Activated B cell treated with CpG ODN at 0.5 μM for 24 hours (primary cell): ENCODE measurements at places on chromosomes 12 and 14. TPM values are rescaled to one million over a fixed set of nuclear protein-coding genes. Genes with fewer than 3 reads are reported as not detected.

DNA sequence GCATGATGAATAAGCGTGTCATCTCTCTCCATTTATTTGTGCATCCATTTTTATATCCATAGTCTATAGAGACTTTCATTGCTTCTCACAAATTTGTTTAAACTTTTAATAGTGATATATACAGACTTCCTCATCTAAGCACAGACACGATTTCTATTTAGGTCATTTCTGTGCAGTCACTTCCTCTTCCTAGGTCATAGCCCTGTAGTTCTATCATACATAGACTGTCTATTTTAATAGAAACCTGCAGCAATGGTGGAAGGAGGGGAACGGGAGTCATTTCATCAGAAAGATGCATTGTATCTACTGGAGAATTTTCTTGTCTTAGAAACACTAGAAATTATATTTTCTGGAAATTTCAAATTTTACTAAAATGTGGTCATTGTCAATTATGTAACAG lies 133.4 kb upstream of the FGD4 start:
- DNase-seq, result no peak

DNA sequence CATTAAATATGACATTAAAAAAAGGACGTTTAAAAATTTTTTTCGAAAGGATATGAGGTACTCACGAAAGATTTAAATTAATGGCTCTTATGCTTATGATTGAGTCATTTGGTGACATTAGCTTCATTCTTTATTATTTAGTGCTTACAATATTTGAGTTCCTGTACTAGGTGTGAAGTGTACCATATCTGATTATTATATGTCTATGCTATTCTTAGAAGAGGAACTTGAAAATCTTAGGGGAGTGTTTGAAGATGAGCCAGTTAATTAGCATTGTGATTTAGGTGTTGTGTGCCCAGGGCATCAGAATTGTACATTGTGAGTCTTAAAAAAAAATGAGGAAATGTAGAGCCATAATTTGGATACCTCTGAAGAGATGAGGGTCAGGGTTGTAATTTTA lies 118.6 kb downstream of the FUT8 start:
- DNase-seq, result no peak

The ATN1 gene
- total RNA-seq, result 42.8 and 50.9 TPM in 2 replicates

- no peak for DNase-seq
Observed at GRCh38 chr12:39239490-39240486, 203.1 kb downstream of the KIF21A start.

The UBE3B gene
- 35.4 and 36.9 TPM in 2 replicates for total RNA-seq

DNA sequence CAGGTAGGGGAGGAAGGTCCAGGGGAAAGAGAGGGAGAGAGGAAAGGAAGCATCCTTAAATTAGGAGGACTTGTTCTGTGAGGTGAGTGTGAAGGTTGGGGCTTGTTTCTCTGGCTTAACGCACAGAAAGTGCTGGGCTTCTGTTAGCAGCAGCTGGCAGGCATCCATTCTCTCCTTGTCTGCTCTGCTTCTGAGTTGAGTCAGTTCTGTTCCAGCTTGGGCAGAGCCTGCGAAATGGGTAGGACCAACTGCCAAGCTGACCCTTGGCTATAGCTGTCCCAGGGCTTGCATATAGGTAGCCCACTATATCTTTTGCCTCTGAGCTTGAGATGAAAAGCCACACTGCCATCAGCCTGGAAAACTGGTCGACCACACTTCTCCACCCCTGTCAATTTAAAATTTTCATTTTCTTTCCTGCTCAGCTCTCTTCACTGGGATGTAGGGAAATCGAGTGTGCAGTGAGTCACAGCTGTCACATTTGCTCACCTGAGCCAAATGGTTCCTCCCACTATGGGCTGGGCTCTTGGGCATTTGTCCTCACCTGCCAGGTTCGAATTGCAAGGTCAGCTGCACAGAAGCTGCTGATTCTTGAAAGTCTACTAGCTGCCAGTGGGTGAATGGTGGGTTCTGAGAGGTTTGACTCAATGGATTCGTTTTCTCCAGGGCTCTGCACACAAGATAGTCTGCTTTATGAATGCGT lies 256.4 kb upstream of the PWP1 start:
- DNase-seq, result no peak

DNA sequence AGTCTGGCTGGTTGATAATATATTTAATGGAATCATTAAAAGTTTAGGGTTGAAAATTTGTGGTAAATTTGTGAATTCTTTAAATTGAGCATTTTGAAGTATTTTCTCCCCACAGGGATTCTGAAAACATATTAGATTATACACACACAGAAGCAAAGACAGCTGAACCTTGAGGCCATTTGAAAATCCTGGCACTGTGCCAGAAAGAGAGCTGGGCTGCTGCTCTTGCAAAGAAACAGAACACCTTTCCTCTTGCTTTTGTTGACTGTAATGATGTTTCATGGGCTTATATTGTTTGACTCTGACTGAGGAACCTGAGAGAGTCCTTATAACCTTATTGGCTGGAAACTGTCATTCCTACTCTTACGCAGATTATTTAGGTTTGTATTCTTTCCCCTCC lies 4.8 kb downstream of the RNF34 start:
- DNase-seq, result no peak

GRCh38 chr12:111034083-111034885 lies 113.9 kb upstream of the MYL2 start:
- DNase-seq, result no peak

The SLC16A7 gene
- total RNA-seq, result 20.4 and 22.4 TPM in 2 replicates

GRCh38 chr12:62873116-62873825 lies 61.7 kb downstream of the PPM1H start:
- no peak for DNase-seq

DNA sequence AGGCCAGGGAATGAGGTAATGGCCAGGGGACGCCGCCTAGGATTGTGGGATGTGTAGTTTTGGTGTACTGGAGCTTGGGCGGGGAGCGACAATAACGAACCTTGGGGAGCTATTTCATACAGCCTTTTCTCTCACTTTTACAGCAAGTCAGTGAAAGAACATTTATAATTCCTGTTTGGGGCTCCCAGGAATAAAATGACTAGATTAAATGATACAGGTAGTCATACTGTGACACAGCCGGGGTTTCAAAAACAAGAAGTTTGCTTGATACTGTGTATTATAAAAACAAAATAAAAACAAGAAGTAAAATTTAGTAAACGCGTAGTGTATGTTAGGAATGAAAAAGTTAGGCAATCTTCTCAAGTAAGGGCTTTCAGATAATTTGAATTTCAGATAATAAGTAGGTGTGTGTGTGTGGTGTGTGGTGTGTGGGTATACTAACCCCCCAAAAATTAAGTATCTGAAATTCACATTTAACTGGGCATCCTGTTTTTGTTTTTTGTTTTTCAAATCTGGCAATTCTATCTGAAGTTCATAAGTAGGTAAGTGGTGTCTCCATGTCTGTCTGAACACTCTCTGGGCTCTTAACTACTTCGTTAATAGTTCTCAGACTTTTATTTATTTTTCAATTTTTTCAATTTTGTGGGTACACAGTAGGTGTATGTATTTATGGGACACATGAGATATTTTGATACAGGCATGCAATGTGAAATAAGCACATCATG lies 458 bp upstream of the DCTN2 start:
- DNase-seq, result no peak

- no peak for DNase-seq
Observed at GRCh38 chr12:18277196-18277595, 15.9 kb downstream of the PIK3C2G start.

- no peak for DNase-seq
Observed at GRCh38 chr14:37550511-37550910, 44.5 kb downstream of the FOXA1 start.

The NFE2 gene
- total RNA-seq, result not detected in 2 replicates

DNA sequence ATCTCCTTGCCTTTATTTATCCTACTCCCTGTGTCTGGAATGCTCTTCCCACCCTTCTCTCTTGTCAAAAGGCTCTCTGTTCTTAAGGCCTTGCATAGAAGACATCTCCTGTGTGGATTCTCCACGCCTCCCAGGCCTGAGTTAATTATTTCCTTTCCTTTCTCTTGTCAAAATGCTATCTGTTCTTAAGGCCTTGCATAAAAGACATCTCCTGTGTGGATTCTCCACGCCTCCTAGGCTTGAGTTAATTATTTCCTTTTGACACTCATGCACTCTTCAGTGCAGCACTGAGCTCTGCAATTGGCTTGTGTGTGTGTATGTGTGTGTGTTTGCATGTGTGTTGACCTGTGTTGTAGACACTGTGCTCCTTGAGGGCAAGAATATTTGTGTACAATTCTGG lies 52.1 kb upstream of the DCD start:
- DNase-seq, result no peak

- DNase-seq, result peak; percentile 52
Observed at GRCh38 chr12:124994437-124994975, 1.1 kb downstream of the BRI3BP start.

The INSM2 gene
- total RNA-seq, result not detected in 2 replicates

The SLC35E3 gene
- total RNA-seq, result 7.8 and 9.5 TPM in 2 replicates

DNA sequence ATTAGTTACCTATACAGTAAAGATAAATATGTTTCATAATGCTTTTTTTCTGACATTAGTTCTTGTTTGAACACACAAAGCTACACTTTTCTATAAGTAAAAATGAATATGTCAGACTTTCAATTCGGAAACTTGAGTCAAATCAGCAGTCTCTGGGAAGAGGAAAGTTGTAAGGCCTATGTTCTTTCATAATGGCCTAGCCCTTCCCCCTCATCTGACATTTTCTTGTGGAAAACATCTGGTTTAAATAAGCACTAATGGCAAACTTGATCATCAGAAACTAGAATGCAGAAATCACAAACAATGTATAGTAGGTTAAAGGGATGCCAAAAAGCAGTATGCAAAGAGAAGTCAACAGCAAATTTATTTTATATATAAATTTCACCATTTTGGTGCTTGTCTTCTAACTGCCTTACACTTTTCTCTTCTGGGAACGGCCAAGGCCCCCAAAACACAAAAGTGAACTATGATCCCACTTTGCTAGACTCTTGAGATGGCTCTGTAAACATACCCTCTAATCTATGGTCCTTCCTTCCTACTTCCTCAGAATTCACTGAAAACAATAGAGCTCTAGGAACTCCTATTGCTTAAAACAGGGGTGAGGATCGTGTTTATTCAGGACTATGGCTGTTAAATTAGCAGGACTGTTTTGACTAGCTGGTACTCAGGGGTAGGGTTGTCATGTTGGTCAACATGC lies 444.1 kb downstream of the RAD51B start:
- DNase-seq, result no peak

GRCh38 chr14:61555056-61555838 lies 140.1 kb upstream of the HIF1A start:
- DNase-seq, result no peak

- no peak for DNase-seq
Observed at GRCh38 chr12:72610854-72611358, 338.7 kb downstream of the TRHDE start.

The EGLN3 gene
- total RNA-seq, result 0.33 and 0.46 TPM in 2 replicates

DNA sequence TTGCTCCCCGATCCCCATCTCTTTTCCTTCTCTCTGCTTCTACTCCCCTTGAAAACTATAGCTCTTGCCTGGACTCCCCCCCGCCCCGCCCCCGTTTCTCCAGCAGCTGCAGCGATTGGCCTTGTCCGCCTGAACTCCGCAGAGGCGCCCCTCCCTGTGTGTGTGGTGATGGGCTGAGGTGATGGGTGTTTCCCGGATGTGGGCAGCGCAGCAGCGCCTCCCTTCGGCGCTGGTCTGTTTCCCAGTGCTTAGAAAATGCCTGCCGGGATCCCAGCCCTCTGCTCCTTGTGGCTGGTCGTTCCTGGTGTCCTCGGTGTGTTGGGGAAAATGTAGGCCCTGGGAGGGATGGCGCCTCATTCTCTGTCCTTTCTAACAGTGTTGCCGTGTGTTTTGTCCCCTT lies 43.3 kb downstream of the GALNT8 start:
- no peak for DNase-seq

- no peak for DNase-seq
Observed at GRCh38 chr12:11916771-11917170, 154.0 kb upstream of the BCL2L14 start.

DNA sequence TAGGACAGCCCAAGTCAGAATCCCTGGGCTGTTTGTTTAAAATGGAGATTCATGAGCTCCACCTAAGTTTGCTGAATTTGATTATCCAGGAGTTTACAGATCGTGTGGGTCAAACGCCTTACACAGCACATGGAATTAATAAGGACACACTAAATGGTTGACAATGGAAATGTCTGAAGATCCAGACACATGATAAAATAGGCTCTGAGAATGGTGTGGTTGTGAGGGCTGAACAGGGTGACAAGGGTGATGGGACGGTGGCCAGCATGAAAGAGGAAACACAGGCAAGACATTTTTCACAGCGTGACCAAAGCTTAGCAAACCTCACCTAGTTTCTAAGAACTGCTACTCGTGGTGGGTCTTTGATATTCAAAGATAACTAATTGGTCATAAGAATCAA lies 12.5 kb downstream of the VWF start:
- DNase-seq, result no peak

- no peak for DNase-seq
Observed at GRCh38 chr14:71438684-71439083, 493.5 kb upstream of the RGS6 start.

DNA sequence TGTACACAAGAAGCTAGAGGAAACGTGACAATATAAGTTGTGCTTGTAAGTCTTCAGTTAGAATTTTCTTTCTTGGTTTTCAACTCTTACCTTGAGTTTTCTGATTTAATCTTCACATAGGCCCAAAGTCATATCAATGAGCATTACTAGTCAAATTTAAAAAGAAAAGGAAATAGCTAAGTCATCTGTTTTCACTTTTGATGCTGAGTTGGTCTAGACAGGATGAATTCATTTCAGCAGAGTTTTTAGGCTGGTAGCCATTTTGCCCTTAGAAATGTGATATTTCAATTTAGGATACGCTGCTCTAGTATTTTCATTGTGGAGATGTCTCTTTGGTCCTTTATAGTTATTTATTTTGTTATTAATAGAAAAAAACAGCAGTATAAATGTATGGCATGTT lies 44.6 kb upstream of the KRAS start:
- DNase-seq, result no peak

DNA sequence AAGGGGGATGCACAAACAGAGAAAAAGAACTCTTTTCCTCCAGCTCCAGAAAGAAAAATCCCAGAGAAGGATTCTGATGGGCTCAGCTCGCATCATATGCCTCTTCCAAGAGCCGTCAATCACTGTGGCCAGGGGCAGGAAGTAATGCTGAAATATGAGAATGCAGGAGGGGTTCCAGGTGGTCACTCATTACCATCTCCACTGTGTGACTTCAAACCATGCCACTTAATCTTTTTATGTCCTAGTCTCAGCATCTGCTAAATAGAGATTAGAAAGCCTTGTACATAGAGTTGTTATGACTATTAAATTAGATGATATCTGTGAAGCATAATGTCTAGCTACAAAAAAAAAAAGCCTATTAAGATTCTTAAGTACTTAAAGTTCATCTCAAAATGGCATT lies 65.6 kb upstream of the FICD start:
- no peak for DNase-seq

The LHX5 gene
- not detected in 2 replicates for total RNA-seq

GRCh38 chr14:68111097-68111852 lies 291.7 kb downstream of the RAD51B start:
- DNase-seq, result no peak

- no peak for DNase-seq
Observed at GRCh38 chr14:67018720-67019119, 170.5 kb upstream of the GARIN2 start.

The PITPNM2 gene
- 12.9 and 13.7 TPM in 2 replicates for total RNA-seq
